ENCODE measurements at places on chromosomes 1 and 21.

DNA sequence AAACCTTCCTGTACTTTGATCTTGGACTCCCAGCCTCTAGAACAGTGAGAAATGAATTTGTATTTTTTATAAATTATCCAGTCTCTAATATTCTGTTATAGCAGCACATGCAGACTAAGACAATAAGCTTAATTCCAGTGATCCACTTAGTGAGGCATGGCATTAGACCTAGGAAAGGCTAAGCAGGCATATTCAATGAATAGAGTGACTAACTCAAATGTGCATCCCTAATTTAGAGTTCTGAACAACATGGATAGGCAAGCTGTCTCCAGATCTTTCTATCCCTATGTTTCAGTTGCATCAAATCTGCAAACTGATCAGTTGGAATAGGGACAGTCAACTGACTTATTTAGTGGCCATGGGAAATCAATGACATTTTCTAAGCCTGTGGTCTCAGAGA, 4.3 kb upstream of the ERICH3 start:
- no peak for DNase-seq

GRCh38 chr1:158327481-158327880, 3.9 kb downstream of the CD1B start:
- no peak for DNase-seq

- DNase-seq: no peak
These were observed 48.7 kb downstream of the MRPS6 start for GRCh38 chr21:34122047-34122446.

- no peak for DNase-seq
These were observed 408.0 kb downstream of the SIPA1L2 start for GRCh38 chr1:232221802-232222499.

DNA sequence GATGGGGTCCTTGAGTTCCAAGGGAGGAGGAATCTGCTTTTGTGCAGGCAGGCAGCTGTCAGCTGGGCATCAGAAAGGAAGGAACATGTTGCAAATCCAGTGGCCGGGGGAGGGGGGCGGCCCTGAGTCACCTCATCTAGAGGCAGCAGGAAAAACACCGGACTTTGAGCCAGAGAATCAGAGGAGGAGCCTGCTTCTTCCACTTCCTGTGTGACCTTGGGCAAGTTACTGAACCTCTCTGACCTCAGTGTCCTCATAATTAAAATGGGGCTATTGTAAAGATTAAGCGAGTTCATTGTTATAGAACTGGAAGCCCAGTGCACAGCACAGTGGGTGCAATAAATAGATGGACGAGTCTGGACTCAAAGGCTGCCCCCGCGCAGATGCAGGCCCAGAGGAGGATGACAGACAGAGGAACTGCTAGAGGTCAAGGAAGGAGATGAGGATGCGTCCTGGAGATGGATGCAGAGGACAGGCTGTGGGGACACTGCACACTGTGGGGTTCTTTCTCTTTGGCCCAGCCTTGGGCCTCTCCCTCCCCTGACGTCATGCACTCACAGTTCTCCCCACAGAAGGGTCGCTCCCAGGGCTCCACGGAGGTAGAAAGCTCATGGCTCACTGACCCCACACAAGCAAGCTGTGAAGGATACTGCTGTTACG, 714.3 kb downstream of the MATN1 start:
- DNase-seq: no peak

- no peak for DNase-seq
These were observed 51.8 kb downstream of the KCNK1 start for GRCh38 chr1:233665575-233666270.

- no peak for DNase-seq
These were observed 206.3 kb downstream of the COL11A1 start for GRCh38 chr1:102901996-102902395.

DNA sequence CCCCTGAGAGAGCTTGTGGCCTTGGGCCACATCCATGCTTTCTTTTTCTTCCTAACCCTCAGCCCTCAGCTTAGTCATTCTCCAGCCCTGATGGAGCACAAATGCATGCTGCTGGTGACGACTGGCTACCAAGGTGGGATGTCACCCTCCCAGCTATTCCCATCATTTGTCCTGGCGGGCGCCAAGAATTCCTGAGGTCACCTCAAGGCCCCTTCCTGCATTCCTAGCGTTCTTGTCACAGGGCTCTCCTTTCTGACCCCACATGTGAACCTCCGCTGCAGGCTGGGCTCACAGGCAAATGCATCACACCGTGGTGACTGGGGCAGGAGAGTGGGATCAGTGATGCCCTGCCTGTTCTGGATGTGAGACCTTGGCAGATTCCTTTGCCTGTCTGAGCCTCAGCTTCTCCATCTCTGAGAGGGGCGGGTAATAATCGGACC, 53.4 kb upstream of the IFFO2 start:
- DNase-seq: peak; percentile 47

DNA sequence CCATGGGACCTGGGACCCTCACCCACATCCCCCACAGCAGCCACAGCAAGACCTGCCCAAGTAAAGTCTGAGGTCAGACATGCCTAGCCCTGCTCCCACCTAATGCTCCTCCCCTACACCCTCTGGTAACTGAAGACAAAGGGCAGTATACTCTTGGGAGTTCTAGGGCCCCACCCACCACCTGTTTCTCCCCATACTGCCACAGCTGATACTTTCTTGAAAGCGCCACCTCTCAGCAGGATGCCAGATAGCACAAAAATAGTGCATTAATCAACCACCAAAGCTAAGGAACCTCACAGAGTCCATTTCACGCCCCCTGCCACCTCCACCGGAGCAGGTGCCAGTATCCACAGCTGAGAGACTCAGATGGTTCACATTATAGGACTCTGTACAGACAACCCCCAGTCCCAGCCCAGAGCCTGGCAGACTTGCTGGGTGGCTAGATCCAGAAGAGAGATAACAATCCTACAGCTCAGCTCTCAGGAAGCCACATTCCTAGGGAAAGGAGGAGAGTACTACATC, 238.1 kb downstream of the LRRC40 start:
- no peak for DNase-seq

DNA sequence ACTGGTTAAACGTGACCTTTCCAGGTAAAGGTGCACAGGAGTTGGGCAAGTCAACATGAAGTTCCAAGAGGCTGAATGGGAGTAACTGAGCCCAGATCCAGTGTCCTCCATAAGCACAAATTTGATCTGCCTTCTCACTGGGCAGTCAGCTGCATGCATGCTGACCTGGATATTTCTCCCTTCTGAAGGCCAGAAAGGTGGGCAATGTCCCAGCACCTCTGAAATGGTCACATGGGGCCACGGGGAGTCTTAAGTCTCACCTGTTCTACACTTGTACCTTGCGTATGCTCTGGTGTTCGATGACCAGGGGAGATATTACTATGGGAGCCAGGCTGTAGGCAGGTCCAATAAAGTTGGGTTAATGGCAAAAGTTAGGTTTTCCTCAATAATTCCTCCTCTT, 240.2 kb downstream of the SIPA1L2 start:
- DNase-seq: no peak

- no peak for DNase-seq
These were observed 16.6 kb upstream of the USP24 start for GRCh38 chr1:55231745-55232144.

- no peak for DNase-seq
These were observed 146.6 kb downstream of the SPATA46 start for GRCh38 chr1:162230096-162230495.

- DNase-seq: no peak
These were observed 5.9 kb upstream of the STUM start for GRCh38 chr1:226542623-226543103.

GRCh38 chr1:193417945-193418744, 231.7 kb upstream of the B3GALT2 start:
- no peak for DNase-seq

GRCh38 chr1:115136706-115137105, 47.4 kb upstream of the TSPAN2 start:
- no peak for DNase-seq

DNA sequence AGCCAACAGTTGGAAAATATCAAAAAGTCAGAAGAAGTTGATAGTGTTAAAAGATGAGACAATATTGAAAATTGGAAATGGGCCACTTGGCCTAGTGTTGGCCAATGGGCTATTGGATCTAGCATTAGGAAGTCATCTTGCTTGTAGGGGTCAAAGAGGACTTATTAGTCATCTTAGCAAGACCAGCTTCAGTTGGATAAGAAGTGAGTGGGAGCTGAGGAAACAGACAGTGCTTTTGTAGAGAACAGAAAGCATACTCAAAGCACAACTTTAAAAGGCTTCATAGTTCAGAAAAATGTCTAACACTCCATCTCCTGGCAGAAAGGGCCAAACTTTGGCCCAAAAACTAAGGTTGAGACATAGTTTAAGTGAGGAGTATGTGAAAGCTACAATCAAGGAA, 139.9 kb upstream of the PKN2 start:
- DNase-seq: no peak

DNA sequence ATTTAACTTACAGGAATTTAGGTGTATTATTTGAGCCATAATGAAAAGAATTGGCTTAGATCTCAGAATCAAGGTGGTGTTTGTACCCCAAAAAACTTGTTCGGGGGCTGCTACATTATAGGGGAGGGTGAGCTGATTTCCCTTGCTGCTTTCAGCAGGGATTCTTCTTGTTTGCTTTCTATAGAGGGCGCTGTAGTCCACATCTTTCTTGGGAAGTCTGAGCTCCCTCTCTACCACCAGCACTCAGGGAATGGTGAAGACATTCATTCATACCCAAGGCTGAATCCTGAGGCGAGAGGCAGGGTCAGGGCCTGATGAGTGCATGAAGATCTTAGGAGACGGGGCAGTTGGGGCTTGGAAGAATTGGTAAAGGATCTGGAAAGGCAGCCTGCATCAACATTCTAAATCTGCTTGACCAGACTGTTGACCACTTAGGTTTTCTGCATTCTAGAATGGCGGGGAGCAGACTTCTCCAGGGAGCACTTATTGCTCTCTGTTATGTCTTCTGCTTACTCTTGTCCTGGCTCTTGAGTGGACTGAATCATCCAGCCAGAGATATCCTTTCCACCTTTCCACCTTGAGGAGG, 18.9 kb downstream of the SPATA46 start:
- no peak for DNase-seq

DNA sequence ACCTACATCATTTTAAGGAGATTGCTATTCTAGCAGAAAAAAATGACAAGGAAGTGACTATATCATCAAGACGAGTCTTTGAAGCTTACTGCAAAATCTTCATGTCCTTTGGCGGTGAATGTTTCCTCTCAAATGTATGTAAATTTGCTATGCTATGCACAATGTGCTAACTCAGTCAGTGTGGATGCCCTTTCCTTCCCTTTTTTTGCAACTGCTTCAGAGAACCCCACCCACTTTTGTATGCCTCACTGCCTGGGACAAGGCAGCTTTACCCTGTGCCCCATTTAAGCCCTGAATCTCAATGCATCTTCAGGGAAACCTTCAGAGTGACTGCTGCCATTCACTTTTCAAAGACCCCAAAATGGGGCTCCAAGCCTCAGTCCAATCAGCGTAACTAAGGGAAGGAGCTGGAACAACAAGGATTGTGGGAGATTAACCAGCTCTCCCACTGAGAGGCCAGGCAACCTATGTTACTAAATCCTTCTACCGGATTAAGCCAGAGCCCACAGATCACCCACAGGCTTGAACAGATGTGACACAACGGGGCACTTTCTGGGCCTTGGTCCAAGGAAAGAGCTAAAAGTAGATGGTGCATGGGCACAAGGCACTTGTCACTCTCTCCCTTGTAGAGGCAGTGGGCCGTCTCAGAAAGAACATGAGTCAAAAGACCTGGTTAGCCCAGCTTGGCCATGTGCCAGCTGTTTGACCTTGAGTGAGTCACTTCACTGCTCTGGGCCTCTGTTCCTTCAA, 154.4 kb downstream of the PLPP3 start:
- peak; percentile 64 for DNase-seq

DNA sequence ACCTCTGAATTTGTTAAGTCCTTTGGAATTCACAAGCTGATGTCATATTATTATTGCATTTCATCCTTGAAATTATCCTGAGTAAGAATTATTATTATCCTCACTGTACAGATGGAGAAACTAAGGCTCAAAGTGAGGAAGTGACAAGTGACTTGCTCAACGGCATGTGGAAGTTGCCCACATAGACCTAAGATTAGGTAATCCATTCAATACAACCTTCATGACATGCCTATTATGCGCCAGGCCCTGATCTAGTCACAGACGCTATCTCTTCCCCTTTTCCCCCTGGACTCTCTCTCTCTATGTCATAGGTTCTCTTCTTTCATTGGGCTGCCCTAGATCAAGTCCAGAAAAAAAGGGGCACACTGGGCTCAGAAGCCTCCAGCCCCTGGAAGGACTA, 84.9 kb upstream of the KCNK2 start:
- DNase-seq: no peak

DNA sequence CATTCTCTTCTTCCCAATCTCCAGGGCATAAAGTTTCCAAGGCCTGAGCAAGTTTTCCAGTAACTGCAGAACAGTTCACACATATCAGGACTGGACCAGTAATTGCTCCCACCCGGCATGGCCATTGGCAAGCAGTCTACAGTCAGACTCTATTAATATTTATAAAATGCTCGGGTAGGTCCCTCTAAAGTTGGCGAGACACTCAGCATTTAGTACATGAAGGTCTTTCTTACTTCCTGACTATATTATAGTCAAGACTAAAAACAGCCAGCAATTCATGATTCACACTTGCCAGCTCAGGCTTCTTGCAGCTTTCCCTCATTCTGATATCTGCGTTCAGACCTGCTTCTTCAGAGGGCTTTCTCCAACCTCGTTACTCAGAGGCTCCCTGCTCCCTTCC, 25.4 kb downstream of the GADD45A start:
- no peak for DNase-seq

DNA sequence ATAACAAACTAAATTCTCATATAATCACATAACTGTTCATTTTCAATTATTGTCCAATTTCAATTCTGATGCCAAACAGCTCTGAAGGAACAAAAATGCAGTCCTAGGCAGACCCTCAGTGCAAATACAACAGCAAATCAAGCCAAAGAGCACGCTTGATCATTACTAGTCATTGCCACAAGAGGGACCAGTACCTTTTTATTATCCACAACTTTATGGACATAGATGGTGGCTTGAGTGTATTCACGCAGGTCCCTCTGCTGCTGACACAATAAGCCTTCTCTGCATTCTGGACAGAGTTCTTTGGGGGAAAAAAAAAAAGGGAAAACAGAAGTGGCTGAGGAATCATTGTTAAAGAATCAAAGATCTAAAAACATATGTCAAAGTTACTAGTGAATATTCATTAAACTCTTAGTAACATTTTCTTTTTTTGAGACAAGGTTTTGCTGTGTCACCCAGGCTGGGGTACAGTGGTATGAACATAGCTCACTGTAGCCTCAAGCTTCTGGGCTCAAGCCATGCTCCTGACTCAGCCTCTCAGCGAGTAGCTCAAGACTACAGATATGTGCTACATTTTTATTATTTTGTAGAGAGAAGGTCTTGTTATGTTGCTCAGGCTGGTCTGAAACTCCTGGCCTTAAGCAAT, 34.3 kb upstream of the RAP1GAP start:
- DNase-seq: peak; percentile 31

GRCh38 chr1:116313776-116314175, 59.3 kb upstream of the ATP1A1 start:
- DNase-seq: no peak

DNA sequence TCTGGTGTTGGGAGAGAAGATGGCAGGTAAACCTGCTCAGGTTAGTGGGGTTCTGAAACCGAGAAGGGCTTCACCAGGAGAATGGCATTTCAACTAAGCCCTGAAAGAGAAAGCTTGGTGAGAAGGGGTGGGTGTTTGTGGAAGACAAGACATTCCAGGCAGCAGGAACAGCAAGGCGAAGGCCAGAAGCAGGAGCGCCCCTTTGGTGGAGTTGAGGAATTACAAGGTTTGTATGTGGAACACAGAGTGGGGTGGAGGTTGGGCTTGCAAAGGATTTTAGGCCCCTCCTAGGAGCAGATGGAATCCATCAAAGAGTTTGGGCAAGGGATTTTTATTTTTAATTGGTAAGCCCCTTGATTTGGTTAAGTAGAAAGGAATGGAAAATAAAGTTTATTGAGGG, 24.8 kb upstream of the ELOA start:
- DNase-seq: no peak
